ENCODE measurements at places on chromosomes 2 and 18.

DNA sequence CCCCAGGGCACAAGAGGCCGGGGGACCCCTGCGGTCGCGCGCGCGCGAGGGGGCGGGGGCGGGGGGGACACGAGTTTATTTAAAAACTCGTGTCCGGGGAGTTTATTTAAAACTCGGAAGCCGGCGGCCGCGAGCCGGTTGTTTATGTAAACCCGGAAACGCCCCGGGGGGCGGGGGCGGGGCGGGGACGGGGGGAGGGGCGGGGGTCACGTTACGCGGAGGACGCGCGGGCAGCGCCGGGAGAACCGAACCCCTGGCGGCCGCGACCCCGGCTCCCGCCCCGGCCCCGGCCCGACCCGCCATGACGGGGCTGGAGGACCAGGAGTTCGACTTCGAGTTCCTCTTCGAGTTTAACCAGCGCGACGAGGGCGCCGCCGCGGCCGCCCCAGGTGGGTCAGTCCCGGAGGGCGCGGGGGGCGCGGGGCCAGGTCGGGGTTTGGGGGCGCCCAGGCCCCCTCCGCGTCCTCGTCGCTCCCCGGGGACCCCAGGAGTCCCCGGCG lies 4.4 kb downstream of the NFATC1 start:
- peak; percentile 76 for DNase-seq

- no peak for DNase-seq
Observed at GRCh38 chr2:31057691-31058090, 80.5 kb downstream of the GALNT14 start.

GRCh38 chr2:52934920-52935640 lies 832.5 kb upstream of the CHAC2 start:
- no peak for DNase-seq

DNA sequence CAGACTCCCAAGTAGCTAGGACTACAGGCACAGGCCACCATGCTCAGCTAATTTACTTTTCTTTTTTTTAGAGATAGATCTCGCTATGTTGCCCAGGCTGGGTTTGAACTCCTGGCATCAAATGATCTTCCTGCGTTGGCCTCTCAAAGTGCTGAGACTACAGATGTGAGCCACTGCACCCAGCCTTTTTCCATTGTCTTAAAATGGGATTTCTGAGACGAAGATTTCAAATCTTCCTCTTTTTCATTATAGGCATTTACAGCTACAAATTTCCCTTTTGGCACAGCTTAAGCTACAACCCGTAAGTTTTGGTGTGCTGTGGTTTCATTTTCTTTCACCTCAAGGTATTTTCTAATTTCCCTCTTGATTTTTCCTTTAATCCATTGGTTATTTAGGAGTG lies 8.6 kb downstream of the GNLY start:
- no peak for DNase-seq

DNA sequence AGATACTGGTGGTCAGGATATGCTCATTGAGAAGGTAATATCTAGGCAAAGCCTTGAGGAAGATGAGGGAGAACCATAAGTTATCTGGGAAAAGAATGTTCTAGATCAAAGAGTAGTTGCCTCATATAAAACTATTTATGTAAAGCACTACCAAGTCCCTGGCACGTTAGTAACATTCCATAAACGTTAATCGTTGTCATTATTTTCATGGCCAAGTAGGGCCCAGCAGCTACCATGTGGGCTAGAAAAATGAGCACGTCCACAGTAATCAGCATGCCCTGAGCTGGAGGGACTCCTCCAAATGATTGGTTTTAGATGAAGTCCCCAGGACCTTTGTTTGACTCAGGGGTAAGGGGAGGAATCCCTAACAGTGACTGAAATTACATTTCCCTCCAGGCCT lies 32.7 kb upstream of the AFTPH start:
- no peak for DNase-seq

GRCh38 chr2:75221862-75222261 lies 22.5 kb upstream of the TACR1 start:
- no peak for DNase-seq

DNA sequence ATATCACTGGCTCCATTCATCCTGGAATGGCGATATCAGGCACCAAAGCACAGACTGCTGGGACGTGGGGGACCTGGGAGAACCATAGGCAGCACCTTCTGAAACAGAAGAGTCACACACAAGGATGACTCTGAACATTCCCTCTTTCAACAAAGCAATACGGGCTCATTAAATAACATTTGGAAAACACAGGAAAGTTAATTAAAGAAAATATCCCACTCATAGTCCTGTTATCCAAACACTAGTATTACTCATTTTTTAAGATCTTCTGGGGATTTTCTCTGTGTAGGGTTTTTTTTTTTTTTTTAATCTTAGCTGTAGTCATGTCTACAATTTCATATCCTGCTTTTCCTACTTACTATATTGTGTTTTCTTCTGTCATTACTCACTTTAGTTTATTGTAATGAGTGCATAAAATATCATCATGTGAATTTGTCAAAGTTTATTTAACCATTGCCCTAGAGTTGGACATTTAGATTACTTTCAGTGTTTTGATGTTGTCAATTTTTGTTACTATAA lies 70.0 kb upstream of the SP3 start:
- no peak for DNase-seq

GRCh38 chr18:67600181-67601180 lies 84.0 kb upstream of the DSEL start:
- DNase-seq: no peak

- DNase-seq: no peak
Observed at GRCh38 chr2:45412754-45413379, 198.2 kb downstream of the SRBD1 start.

DNA sequence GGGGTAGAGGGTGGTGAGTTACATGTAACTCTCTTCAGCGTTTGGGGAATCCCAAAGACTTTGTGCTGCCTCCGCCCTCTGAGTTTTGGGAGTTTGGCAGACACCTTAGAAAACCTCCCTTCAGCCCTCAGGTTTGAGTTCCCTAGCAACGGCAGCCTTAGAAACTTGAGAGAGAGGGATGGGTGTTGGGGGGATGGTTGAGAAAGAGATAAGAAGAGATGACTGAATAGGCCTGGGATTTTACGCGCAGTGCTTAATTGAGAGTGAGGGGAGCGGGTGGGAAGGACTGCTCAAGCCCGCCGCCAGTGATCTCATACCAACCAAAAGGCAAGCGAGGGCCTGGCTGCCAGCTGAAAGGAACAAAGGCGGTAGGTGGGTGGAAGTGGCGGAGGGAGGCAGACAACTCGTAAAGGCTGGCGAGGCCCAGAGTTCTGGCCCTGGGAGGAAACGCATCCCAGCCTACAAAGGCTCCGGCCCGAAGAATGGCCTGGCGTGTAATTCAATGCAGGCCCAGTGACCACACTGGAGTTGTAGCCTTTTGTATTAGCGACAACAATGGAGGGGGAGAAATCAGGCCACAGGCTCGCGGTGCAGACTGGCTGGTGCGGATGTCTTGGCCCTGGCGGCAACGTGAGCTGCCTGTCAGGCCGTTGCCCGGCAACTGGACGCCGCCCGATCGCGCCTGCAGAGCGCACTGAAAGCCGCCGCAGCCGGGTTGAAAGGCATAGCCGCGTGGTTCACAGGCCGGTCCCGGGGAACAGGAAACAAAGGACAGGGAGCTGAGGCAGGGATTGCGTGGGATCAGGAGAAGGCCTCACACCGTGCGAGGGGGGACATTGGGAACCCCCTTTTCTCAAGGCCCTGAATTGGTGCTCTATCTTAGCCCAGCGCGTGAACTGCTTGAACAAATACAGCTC lies 39.9 kb upstream of the DARS1 start:
- DNase-seq: peak; percentile 58

- no peak for DNase-seq
Observed at GRCh38 chr2:117071556-117072102, 742.9 kb upstream of the DDX18 start.

- peak; percentile 72 for DNase-seq
Observed at GRCh38 chr2:96923810-96924774, 54.2 kb upstream of the SEMA4C start.

DNA sequence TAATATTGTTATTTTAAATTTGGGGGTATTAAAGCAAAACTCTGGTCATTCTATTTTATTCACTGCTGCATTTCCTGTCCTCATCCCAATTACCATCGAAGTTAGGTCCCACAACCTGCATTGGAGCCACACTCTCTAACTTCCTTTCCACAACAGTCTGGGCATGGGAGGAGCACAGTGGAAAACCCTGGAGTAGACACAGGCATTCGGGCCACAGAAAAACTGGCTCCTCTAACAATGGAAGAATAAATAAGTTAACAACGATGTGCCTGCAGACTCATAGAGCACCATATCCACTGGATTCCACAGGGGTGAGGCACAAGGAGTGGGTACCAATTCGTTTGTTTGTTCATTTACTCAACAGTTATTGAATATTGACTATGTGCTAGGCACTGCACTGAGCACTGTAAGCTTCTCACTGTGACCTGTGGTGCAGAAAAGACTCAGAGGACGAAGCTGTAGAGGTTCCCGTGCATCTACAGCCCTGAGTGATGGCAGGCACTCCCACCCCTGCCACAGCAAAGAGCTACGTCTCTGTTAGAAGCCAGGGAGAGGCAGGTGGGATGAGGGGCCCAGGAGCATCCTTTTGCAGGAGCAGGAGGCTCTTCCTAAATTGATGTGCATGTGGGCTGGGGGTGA lies 154.2 kb upstream of the PGAP1 start:
- DNase-seq: no peak

GRCh38 chr2:226310146-226310545 lies 489.5 kb downstream of the IRS1 start:
- no peak for DNase-seq

DNA sequence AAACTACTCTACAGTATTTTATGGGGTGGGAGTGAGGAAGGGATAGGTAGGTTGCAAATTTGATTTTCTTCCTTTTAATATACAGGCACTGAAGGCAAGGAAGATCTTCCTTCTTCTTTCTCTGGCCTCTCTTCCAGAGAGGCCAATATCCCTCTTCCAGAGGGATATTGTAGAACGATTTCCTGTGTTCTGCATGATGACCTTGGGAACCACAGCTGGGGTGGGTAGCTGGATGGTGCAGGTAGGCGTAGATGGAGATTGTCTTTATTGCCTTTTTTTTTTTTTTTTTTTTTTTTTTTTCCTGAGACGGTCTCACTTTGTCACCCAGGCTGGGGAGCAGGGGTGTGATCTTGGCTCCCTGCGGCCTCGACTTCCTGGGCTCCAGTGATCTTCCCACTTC lies 49.4 kb downstream of the GATA6 start:
- DNase-seq: no peak

GRCh38 chr2:230052299-230052698 lies 16.4 kb downstream of the SLC16A14 start:
- DNase-seq: no peak

GRCh38 chr18:27136208-27136535 lies 48.9 kb downstream of the CHST9 start:
- no peak for DNase-seq

DNA sequence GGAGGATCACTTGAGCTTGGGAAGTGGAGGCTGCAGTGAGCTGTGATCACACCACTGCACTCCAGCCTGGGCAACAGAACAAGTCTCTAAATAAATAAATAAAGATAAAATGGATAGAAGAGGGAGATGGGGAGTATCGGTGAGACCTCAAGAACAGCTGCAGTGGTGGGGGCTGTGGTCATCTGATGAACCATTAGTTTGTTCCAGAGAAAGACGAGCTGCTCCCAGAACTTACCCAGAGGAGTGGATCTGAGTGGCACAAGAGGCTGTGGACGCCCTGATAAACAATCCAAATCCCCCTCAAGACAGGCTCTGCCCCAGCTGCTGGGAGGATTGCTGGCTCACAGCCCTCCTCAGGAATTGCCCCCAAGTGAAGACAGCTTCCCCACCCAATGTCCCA lies 26.7 kb downstream of the TMEM127 start:
- no peak for DNase-seq

GRCh38 chr2:166653185-166653813 lies 159.2 kb upstream of the SCN7A start:
- DNase-seq: no peak

GRCh38 chr2:172704072-172704936 lies 31.3 kb upstream of the RAPGEF4 start:
- DNase-seq: no peak

DNA sequence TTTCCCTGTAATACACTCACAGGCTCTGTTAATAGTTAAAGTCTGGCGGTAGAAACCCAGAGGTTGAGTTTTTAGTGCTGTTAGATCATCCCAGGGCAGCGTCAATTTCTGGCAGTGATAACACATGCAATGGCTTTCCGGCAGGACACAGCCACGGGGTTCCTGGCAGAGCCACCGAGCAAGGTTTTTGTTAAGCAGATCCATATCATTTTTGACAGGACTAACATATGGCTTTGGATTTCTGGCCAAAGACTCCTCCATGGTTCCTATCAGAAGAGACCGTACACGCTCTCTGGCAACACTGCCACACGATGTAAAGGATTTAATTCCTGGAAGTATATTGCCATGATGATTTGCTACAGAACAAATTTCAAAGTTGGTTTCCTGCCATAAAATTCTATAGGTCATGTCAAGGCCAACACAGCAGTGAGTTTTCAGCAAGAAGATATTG lies 854.3 kb downstream of the LRRTM4 start:
- DNase-seq: no peak

GRCh38 chr2:170155723-170156253 lies 22.2 kb upstream of the MYO3B start:
- DNase-seq: no peak

Measured in activated T-cell treated with anti-CD3 and anti-CD28 coated beads, Interleukin-2, amount 50 U/mL, for 24 hours (primary cell).